ENCODE measurements at places on chromosomes 2 and 18.
A peak's percentile ranks its signal among the peaks of the same experiment; 100 is the strongest.

DNA sequence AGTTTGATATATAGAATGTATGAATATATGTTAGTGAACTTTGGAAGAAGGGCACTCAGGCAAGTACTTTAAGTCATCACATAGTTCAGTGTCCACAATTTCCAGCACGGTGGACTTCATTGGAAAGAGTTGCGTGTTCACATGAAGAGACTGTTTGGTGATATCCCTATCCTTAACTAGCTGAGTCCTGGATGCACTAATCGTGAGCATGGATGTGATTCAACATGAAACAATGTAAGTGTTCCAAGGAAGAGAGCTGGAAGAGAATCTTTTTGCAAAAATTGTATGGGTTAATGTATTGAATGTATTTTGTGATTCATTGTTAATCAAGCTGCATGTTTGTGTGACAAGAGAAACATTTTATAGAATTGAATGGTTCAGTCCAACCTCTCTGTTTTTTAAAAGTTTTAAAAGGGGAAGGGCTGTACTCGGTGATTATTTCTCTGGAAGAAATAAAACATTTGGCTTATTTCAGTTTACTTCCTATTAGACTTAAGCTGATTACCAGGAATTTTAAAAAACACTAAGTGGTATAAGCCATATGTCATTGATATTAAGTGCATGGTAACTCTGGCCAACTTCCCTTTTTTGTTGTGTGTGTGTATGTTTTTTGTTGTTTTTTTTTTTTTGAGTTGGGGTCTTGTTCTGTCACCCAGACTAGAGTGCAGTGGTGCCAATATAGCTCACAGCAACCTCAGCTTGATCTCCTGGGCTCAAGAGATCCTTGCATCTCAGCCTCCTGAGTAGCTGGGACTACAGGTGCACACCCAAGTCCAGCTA, 8.6 kb downstream of the XRCC5 start:
- DNase-seq, result no peak

GRCh38 chr2:20356042-20356441, 5.4 kb upstream of the PUM2 start:
- no peak for DNase-seq

- no peak for DNase-seq
Observed at GRCh38 chr2:170176212-170176611, 1.7 kb upstream of the MYO3B start.

- DNase-seq, result no peak
Observed at GRCh38 chr18:22545066-22545760, 127.5 kb upstream of the CTAGE1 start.

DNA sequence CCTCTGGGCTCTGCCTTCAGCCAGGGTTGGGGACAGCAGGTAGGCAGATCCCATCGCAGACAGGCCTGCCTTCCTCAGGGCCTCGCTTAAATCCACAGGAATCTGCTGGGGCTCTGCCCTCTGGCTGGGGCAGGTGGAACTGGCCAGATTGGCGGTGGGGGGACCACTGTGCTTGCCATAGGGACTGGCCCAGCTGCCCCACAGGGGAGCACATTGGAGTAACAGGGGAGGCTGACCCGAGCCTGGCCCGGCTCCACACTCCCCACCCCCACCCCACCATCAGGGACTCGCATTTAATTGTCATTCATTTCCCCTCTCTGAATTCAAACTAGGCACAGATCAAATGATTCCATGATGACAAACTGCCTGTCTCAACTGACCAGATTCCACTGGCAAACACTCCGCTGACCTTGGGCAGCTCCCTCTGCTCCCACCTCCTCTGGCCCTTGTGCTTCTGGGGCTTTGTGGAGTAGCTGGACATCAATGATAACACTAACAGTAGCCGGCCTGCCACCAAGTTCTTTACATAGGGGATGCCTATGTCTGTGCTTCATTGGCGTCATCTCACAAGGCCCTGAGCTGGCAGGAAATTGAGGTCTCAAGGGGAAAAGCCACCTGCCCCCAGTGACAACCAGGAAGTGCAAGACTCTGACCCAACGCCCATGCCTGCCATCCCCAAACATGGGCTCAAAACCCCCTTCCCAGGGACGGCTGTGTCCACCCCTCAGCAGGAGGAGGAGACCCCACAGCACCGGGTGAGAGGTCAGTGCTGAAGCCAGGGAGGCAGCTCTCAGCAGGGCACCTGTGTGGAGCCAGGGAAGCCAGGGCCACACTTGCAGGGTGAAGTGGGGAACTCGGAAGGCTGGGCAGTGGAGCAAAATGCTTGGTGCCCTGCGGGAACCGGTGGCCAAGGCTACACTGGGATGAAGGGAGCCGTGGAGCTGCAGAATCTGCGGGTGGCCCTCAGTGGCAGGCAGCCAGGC, 2.1 kb upstream of the B3GNT7 start:
- DNase-seq, result no peak

DNA sequence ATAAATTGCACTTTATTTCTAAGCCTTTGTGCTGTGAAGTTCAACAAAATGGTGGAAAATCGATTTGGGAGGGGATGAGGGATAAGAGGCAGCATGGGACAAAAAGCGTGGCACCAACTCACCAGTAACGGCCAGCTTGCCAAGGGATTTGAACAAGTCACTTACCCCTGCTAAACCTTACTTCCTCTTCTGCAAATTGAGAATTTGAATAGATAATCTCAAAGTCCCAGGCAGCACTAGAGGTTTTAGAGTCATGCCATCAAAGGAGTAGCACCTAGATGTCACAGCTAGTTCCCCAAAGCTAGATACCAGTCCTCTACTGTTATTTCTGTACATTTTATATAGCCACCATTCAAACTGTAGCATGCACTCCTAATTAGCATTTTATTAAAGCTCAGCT, 83.7 kb upstream of the VRK2 start:
- DNase-seq, result no peak

DNA sequence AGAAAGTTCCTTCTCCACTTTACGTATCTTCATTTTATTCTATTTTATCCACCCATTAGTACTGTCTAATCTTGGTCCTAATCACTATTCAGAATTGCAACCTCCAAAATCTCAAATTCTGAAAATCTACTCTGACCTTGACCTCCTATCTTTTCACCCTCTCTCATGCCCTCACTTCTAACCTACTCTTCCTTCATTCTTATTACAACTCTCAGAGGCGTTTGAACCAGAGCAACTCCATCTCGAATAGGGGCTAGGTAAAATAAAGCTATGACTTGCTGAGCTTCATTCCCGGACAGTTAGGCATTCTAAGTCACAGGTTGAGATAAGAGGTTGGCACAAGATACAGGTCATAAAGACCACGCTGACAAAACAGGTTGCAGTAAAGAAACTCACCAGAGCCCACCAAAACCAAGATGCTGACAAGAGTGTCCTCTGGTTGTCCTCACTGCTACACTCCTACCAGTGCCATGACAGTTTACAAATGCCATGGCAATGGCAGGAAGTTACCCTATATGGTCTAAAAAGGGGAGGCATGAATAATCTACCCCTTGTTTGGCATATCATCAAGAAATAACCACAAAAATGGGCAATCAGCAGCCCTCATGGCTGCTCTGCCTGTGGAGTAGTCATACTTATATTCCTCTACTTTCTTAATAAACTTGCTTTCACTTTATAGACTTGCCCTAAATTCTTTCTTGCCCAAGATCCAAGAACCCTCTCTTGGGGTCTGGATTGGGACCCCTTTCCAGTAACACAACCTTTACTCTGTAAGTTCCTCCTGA, 11.4 kb downstream of the CCDC88A start:
- DNase-seq, result no peak

DNA sequence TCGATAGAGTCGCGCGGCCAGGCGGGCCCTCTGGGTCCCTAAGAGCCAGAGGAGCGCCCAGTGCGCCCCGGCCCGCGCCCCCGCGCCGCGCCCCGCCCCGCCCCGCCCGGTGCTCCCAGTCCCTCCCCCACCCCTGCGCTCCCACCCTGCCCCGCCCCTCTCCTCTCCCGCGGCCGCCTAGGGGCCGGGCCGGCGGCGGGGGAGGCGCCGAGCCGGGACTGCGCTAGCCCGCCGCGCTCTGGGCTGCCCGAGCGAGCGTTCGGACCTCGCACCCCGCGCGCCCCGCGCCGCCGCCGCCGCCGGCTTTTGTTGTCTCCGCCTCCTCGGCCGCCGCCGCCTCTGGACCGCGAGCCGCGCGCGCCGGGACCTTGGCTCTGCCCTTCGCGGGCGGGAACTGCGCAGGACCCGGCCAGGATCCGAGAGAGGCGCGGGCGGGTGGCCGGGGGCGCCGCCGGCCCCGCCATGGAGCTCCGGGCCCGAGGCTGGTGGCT, at the start of gene GPC1:
Gene GPC1 (plus strand): TSS at position 207 of the 491 bp plus-strand sequence. CDS start 256 bp downstream, at position 463.
- peak; percentile 71 for DNase-seq
